ENCODE measurements at places on chromosomes 7 and 10. TPM values are rescaled to one million over a fixed set of nuclear protein-coding genes. Genes with fewer than 3 reads are reported as not detected.

Gene ATOH7
- total RNA-seq, result not detected

Gene GDF10
- total RNA-seq, result not detected

Gene PRDX3
- 22.5 TPM for total RNA-seq

Gene NEURL1
- total RNA-seq, result 1.1 TPM

Gene SH2D4B
- total RNA-seq, result 0.25 TPM

Gene SLC26A5
- not detected for total RNA-seq

Gene ZNF518A
- 17.7 TPM for total RNA-seq

Gene USP6NL
- total RNA-seq, result 2.8 TPM

Gene CRYGN
- total RNA-seq, result 0.39 TPM

Gene SDK1
- total RNA-seq, result 0.47 TPM

Gene HECW1
- 0.52 TPM for total RNA-seq

Gene GRM3
- total RNA-seq, result not detected

GRCh38 chr7:8115547-8116402, 146.2 kb downstream of the ICA1 start:
- DNase-seq, result peak; percentile 35

DNA sequence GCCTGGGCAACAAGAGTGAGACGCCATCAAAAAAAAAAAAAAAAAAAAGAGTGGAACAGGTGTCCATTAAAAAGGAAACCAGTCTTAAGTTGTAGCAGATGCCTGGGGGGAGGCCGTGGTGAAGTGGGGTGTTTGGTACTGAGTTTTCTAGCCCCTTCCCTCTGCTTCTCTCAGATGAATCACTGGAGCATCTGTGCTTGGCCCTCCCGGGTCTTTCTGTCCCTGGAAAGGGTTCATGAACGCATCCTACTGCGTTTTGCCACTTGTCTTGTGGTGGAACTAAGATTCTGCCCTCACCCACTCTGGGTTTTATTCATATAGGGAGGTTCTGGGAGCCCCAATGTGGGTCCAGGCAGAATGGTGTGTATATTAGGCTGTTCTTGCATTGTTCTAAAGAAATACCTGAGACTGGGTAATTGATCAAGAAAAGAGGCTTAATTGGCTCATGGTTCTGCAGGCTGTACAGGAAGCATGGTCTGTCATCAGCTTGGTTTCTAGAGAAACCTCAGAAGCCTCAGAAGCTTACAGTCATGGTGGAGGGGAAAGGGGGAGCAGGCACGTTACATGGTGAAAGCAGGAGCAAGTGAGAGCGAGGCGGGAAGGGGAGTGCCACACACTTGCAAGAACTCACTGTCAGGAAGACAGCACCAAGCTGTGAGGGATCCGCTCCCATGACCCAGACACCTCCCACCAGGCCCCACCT, 63.5 kb downstream of the CAMK1D start:
- no peak for DNase-seq

DNA sequence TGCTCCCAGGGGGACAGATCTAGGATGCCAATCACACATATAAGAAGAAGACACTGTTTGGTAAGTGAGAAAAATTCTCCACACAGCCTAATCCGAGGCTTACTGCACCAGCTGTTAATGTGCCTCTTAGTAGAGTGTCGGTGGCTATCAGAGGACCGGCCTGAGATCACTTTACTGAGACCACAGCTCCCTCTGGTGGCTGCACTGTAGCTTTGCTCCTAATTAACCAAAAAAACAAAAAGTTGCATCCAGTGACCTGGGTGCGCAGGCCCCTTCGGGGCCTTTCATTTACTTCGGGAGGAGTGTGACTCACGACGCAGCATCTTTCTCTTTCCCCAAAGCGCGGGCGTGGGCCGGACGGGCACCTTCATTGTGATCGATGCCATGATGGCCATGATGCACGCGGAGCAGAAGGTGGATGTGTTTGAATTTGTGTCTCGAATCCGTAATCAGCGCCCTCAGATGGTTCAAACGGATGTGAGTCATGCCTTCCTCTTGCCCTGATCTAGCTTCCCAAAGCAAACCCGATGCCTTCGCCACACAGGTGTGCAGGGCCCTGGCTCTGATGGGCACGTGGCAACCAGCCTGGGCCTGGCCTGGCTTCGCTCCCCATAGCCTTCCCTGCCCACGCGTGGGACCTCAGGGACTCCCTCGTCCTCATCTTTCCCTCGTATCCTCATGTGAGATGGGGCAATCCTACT, 56.7 kb downstream of the MKI67 start:
- DNase-seq, result peak; percentile 67

- DNase-seq, result no peak
These were observed 1.1 kb upstream of the TFAM start for GRCh38 chr10:58384095-58384494.

DNA sequence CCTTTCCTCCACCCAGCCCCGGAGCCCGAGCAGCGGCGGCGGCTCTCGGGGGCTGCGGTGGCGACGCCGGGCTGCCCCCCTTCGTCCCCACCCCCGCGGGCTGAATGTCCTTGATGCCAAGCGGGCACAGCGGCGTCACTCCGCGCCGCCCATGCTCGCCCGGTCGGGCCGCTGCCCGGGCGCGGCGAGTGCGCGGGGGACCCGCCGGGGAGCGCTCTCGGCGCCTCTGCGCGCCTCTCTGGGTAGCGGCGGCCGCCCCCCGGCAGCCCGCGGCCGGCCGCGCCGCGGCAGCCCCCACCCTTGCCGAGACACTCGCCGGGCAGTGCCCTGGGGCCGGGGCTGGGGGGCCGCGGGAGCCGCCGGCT, 433 bp upstream of the PLXNA4 start:
- DNase-seq, result no peak

DNA sequence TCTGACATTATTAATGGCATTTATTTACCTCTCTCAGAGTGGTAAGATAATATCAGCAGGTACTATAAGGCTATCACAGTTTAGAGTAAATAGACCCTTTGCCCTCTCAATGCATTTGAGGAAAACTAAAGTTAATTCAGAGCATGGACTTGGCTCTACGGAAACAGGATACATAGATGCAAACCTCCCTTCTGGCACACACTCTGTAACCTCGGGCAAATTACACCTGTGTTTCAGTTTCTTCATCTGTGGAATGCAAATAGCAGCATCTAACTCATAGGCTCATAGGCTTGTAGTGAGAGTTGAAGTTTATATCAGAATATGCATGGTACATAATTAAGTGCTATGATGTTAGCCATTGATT, 5.6 kb downstream of the RAPGEF5 start:
- DNase-seq, result no peak

GRCh38 chr7:36299223-36299774, 90.4 kb upstream of the ANLN start:
- no peak for DNase-seq

- no peak for DNase-seq
These were observed 38.0 kb upstream of the SRPK2 start for GRCh38 chr7:105426606-105427146.

DNA sequence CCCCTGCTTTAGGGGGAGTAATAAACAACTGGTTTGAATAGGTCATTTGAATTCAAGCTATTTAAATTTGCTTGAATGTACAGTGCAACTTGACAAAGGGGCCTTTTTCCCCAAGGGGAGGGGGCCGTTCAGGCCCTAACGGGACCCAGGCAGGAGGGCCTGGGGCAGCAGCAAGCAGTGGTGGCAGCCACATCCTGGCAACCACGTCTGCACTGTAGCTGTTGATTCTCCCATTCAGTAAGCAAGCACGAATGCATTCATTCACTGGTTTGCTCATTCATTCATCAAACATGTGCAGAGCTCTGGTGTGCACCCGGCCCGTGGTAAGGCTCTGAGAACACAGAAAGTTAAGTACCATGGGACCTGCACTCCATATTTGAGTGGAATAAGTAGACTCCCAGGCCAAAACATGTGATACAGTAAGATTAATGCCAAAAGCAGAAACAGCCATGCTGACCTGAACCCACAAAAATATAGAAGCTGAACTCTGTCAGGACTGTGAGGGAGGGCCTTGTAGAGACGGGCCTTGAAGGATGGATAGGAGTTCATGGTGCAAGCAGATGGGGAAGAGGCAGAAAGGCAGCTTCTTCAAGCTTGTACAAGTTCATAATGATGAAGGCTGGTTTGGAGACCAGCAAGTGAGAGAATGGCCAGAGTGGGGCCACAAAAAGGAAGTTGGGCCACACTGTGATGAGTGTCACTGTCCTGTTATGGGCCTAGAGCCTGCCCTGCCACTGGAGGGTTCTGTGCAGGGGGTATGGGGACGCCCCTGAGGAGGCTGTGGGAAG, 29.3 kb upstream of the C10orf53 start:
- DNase-seq, result no peak

GRCh38 chr7:78433421-78433820, 634.8 kb downstream of the PHTF2 start:
- no peak for DNase-seq

DNA sequence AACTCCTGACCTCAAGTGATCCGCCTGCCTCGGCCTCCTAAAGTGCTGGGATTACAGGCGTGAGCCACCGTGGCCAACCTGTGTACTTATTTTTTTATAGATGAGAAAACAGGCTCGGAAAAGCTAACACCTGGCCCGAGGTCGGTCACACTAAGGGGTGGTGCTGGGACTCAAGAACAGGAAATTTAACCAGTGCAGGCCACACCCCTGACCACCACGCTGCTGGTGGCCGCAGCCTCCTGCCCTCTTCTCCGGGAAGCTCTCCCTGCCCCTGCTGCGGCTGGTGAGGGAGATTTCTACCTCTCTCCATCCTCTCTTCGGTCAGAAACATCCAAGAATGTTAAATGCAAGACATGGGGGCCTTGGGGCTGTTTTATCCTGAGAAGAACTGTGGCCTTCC, 63.2 kb downstream of the TNRC18 start:
- no peak for DNase-seq

DNA sequence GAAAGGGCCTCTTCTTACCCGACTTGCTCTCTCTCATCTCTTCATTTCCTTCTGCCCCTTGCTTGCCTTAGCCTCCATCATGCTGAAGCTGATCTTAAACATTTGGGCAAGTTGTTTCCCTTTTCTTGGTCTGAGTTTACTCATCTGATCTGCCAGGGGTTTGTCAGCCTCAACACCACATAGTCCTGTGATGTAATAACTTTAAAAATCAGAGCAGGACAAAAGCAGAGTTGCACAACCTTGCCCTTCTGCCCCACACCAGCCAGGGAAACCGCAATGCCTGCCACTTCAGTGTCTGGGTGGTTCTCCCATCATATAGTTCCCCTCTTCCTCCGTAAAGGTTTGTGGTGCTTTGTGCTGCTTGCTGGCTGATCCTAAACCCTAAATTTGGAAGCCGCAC, 9.9 kb upstream of the LIPM start:
- DNase-seq, result no peak

- DNase-seq, result no peak
These were observed 277.5 kb downstream of the CSTF2T start for GRCh38 chr10:51421853-51422252.

DNA sequence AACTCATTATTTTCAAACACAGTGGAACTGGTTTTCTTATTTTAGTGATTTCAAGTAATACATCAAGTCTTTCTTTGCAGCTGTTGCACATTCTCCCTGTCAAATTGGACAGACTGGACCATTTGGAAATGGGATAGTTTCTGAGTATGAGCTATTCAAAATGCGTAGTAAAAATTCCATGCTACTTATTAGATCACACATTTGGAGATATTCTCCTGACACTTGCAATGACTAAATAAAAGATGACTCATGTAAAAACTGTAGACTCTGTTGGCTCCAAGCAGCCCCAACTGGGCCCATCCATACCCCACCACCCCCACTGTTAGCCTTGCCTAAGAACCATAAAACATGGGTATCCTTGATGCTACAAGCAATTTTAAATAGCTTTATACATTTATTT, 25.9 kb upstream of the BICC1 start:
- DNase-seq, result no peak

- DNase-seq, result no peak
These were observed 67.1 kb upstream of the HABP2 start for GRCh38 chr10:113485736-113486135.

DNA sequence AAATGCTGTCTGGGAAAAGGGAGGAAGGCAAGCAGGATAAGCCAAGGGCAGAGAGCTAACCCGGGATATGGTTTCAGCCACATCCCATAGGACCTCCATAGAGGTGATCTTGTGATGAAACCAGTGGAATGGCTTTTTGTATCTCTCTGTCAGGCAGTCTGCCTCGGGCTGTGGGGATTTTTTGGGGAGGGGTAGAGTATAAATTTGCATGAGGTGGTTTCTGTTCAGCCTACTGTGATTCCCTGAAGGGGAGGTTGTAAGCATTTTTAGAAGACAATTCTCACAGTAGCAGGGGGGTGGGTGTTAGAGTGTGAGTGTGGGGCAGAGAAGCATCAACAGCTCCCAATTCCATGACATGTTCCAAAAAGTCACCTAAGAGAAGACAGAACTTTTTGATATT, 11.8 kb downstream of the OR9A2 start:
- no peak for DNase-seq

DNA sequence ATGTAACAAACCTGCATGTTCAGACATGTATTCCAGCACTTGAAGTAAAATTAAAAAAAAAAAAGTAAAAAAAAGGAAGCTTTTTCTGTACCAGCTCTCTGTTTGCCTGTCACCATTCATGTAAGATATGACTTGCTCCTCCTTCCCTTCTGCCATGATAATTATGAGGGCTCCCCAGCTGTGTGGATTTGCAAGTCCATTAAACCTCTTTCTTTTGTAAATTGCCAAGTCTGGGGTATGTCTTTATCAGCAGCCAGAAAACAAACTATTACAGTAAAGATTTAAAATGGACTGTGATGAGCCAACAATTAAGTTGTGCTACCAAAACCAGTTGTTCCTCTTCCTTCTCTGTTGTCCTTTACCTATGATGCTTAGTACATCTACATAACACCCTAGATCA, 619.6 kb downstream of the ARL4A start:
- DNase-seq, result no peak

DNA sequence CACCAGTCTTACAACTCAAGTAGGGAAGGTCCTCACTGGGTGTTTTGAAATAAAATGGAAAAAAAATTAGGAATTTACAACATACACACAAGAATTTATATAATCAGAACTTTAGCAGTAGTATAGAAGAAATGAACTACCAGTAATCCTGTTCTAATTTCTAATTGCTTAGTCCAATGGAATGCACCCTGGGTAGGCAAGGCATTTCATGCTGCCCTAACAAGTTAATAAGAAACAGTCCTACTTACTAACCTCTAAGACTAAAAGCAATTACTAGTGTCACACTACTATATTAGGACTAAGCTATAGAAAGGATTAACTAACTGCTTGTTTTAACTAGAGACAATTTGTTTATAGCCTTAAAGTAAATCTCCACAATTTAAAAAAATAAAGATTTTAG, 158.1 kb downstream of the BTAF1 start:
- no peak for DNase-seq

GRCh38 chr7:68313806-68314205, 1284.5 kb upstream of the AUTS2 start:
- DNase-seq, result no peak

GRCh38 chr7:13448243-13448642, 541.2 kb downstream of the ETV1 start:
- DNase-seq, result no peak

Measured in CD4-positive, CD25-positive, alpha-beta regulatory T cell (primary cell).